ENCODE measurements at places on chromosomes 5 and 9. TPM values are rescaled to one million over a fixed set of nuclear protein-coding genes. Genes with fewer than 3 reads are reported as not detected.

PCDHGA7 gene
- 4.5 TPM for total RNA-seq

PCDHB10 gene
- total RNA-seq, result 2.5 TPM

SLIT3 gene
- total RNA-seq, result 40.2 TPM

DNA sequence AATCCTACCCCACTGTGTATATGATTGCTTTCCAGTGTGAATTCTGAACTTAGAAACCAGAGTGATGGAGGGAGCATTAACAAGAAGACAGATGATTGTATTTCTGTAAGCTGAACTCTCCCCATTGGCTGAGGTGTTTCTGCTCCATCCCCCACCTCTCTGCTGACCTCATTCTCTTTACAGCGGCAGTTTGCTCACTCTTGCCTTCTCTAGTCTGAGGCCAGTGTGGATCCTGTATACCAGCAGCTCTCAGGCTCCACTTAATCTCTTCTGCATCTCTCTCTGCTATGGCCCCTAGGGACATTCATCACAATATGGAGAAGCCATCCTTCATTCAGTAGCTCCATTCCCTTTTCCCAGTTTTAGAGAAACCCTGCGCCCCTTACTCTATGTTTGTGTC lies 358.8 kb downstream of the MAN2A1 start:
- DNase-seq, result no peak

- no peak for DNase-seq
Observed at GRCh38 chr9:117412841-117413240, 2.0 kb downstream of the ASTN2 start.

GRCh38 chr9:4798281-4799032 lies 5.7 kb downstream of the RCL1 start:
- no peak for DNase-seq

DNA sequence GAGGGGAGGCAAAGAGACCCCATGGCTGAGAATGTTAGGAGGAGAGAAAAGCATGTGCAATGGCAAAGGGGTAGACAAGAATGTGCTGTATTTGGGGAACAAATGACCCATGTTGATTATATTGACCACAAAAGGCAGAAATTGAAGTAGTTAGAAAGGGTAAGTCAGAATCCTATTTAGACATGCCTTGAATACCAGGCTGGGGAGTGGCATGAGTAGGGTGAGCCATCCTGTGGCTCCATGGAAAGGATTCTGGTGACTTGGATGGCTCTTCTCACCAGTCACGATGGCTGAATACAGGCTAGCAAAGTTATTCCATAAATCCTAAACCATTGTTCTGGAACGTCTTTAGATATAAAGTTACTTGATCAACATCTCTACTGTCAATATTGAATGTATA lies 73.4 kb upstream of the MEF2C start:
- DNase-seq, result no peak

- DNase-seq, result no peak
Observed at GRCh38 chr9:89817151-89817950, 212.5 kb downstream of the GADD45G start.

GRCh38 chr9:78612091-78612490 lies 315.2 kb downstream of the PSAT1 start:
- no peak for DNase-seq

GRCh38 chr5:173960986-173961385 lies 28.0 kb upstream of the C5orf47 start:
- no peak for DNase-seq

- DNase-seq, result no peak
Observed at GRCh38 chr9:2302606-2303005, 287.5 kb downstream of the SMARCA2 start.

DNA sequence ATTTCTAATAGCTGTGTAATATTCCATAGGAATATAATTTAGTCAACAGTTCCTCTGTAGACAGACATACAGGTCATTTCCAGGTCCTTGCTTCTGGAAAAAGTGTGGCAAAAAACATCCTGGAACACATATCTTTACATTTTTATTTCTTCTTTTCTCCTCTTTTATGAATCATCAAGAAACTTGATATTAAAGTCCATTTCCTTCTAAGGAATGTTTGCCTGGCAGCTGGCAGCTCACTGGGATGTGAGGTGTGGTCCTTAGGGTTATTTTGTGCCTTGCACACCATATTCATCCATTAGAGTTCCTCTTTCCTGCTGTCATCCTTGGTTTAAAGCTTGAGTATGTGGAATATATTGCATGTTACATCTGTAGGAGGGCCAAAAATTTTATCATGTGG lies 122.0 kb downstream of the GALNT10 start:
- DNase-seq, result no peak
